Panc1 (cell line): ENCODE measurements at places on chromosomes 6 and 20. TPM values are rescaled to one million over a fixed set of nuclear protein-coding genes. Genes with fewer than 3 reads are reported as not detected.

DNA sequence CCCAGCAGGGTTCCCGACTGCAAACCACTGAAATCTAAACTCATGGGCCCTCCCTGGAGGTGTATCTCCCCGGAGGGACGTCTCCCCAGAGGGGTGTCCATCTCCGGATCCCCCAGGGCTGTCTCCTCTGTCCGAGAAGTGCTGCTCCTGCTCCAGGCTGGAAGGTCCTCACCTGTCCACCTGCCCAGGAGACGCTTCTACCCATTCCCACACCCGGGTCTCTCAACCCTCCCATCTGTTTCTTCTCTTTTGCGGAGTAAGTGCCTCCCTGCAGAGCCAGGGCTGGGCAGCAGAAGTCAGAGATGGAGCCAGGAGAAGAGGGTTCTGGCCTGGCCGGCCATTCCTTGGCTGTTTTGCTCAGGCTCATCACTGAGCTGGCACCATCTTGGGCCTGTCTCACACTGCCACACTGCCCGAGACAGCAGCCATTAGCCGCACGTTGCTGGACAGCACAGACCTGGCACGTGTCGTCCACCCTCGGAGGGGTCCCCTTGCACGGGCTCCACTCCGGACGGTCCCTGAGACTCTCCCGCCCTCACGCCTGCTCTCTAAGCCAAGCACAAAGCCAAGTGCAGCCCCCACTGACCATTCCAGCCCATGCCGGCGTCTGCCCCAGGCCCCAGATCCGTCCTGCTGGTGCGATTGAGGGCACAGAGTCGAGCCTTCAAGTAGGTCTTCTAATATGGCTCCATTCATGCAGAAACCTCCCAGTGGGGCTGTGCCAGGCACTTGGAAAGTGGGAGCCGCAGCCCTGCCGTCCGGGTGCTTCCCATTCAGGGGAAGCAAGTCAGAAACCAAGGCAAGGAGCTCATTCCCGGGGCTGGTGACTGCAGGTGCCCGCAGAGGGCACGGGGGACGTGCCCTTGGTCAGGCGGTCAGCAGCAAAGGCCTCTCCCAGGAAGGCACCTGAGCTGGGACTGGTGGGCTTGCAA is 367.7 kb downstream of the TAF4 start:
- DNase-seq = no peak

DNA sequence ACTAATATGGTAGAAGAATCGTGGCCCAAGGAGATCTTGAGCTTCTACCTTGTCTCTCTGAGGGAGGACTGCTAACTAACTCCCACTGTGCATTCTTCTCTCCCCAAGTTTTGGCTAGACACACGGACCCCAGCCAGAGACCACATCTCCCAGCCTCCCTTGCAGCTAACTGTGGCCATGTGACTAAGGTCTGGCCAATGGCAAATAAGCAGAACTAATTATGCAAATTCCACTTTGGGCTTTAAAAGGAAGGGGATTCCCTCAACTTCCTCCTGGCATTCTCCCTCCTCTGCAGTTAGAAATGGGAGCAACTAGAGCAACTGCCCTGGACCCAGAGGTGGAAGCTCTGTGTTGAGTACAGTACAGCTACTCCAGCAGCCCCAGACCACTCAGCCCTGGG is 15.4 kb downstream of the BPIFA2 start:
- no peak for DNase-seq

DNA sequence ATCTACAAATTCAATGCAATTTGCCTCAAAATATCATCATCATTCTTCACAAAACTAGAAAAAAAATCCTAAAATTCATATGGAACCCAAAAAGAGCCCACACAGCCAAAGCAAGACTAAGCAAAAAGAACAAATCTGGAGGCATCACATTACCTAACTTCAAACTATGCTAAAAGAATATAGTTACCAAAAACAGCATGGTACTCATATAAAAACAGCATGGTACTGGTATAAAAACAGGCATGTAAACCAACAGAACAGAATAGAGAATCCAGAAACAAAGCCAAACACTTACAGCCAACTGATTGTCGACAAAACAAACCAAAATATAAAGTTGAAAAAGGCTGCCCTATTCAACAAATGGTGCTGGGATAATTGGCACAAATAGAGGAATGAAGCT is 278.1 kb downstream of the TPBG start:
- DNase-seq = no peak

GRCh38 chr6:158253248-158253647 is 59.0 kb upstream of the TULP4 start:
- DNase-seq = no peak

DNA sequence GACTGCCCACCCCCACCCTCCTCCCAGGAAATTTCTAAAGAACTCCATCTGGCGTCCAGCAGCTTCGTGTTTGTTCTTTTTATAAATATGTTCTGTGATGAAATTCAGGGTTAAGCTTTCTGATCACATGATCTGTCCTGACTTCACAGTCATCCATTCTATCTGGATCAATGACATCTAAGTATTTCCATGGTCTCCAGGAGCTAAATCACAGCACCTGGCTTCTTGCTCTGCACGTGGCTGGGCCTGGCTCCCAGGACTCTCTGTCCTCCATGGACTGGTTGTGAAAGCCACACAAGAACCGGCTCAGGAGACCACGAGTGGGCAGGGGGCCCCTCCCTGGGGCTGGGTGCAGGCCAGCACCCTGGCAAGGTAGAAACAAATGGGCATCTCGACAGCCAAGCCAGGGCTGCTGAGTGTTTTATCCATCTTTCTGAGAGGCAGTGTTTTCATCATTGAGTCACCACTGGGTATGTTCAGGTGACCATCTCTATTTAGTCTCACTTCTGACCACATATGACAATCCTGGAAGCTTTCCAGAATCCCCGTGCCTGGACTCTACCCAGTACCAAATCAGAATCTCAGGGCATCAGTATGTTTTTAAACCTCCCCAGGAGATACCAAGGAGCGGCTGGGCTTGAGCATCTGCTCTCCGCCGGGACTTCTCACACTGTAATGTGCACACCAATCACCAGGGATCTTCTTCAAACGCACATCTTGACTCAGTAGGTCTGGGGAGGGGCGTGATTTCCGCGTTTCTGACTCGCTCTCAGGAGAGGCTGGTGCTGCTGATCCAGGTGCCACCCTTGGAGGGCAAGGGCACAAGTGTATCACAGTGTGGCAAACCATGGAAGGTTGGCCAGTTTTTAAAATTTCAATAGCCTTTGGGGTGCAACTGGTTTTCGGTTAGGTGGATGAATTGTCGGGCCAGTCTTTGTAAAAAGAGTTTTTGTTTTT is 31.6 kb upstream of the PXDC1 start:
- DNase-seq = no peak

GRCh38 chr20:4081421-4081820 is 66.1 kb upstream of the RNF24 start:
- DNase-seq = no peak

GRCh38 chr6:168844821-168845609 is 404.0 kb downstream of the SMOC2 start:
- no peak for DNase-seq

DNA sequence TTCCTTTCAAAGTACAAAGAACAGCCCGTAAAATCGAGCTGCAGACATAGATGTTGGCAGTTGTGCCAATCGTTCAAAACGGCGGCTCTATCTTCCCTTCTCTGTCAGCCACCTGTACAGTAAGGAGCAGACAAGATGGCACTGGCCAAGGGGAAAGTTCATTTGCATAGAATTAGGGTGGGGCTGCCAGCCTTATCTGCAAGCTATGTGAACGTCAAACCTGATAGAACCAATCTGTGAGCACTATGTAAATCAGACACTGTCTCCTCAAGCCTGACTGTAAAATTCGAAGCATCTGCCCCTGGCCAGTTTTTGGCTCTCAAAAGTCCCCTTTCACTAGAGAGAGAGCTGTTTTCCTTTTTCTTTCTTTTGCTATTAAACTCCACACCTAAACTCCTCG is 374.5 kb downstream of the EPM2A start:
- DNase-seq = no peak

GRCh38 chr6:90458353-90459224 is 128.3 kb downstream of the MAP3K7 start:
- no peak for DNase-seq

- DNase-seq = peak; percentile 63
Measured at GRCh38 chr6:108661430-108661829, 100.7 kb downstream of the FOXO3 start.

DNA sequence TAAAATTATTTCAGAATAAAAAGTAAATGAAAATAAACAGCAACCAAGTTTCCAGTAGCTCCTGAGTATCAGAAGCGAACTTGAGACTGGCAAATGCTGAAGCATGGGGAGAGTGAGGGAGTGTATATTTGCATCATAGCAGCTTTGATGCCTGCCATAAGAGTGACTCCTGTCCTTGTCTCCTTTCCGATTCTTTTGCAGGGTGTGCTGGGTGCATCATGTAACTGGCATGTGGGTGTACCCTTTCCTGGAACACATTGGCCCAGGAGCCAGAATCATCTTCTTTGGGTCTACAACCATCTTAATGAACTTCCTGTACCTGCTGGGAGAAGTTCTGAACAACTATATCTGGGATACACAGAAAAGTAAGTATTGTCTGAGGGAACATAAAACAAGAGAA is 117.4 kb downstream of the ADAT2 start:
- no peak for DNase-seq

DNA sequence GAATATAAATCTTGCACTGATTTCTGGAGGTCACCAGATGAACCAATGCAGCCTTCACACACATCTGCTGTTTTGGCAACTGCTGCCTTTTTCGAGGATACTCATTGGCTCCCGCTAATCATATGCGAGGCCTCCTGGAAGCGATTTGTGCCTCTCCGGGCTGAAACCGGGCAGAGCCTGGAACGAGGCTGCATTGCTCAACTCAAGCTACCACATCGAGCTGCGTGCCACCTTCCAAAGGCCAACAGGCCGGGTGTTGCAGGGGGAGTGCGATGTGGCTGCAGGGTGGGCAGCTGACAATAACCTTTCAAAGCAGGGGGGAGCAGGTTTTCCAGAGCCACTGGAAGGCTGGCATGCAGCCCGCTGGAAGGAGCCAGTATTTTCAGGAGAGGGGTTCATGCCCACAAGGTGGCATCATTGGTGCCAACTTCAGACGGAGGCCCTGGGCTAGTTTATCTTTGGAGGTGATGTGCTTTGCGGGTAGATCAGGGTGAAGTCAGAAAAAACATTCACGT is 122.6 kb upstream of the IFNGR1 start:
- DNase-seq = no peak

GRCh38 chr6:36035225-36035624 is 7.6 kb downstream of the MAPK14 start:
- DNase-seq = no peak

DNA sequence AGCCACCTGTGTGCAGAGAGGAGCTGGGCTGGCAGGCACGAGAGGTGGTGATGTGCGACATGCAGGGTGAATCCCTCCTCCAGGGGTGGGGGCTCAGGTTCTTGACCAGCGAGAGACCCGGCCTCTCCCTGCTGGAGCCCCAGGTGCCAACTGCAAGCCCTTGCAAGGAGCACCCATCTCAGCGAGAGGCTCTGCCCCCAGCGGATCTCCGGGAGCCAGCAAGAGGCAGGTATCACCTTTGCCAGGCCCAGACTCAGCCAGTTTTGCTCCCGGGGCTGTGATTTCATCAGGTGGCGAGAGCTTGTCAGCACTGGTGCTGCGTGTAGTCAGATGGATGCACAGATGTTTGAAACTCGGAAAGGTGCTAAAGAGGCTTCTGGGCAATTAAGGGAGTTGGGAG is 87.7 kb downstream of the TFAP2C start:
- DNase-seq = no peak

- DNase-seq = no peak
Measured at GRCh38 chr6:131029626-131030297, 33.3 kb downstream of the EPB41L2 start.

ADGB gene
- not detected for total RNA-seq

DYNLT2 gene
- total RNA-seq = 2.1 TPM

HFE gene
- 12.1 TPM for total RNA-seq

GRIK2 gene
- total RNA-seq = 6.6 TPM

SLC22A16 gene
- not detected for total RNA-seq

PPP1R10 gene
- total RNA-seq = 82.9 TPM

TXNDC5 gene
- total RNA-seq = 177 TPM

BFSP1 gene
- total RNA-seq = 6.9 TPM
